Activated CD4-positive, alpha-beta T cell treated with anti-CD3 and anti-CD28 coated beads, Interleukin-2, amount 10 ng/mL, durations not matched to agents 24 days and 14 days (primary cell): ENCODE measurements at places on chromosomes 6 and 20.

- no peak for DNase-seq
- H3K27ac ChIP-seq = no peak overlapping the region
- peaks cover 12% of the 10 kb centered on the region for H3K27me3 ChIP-seq
- peaks cover 2% of the 10 kb centered on the region for H3K4me1 ChIP-seq
- H3K4me3 ChIP-seq = no peak overlapping the region
These were observed 261.4 kb upstream of the JARID2 start for GRCh38 chr6:14984519-14984853.

DNA sequence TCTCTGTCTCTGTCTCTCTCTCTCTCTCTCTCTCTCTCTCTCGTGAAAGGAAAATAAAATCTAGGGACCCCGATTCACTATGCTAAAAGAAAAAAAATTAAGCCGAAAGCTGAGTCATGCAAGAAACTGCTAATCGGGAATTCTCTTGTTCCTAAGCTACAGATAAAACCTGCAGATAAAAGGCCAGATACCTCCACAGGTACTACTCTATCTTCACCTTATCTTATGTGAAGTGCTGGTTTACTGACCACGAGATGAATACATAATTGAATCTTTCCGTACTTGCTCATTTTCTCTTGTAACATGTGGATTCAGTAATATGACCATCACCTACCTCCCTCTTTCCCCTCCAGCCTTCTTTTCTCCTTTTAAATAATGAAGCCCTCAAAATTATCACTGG is 120.5 kb downstream of the RFX6 start:
- no peak overlapping the region for H3K27ac ChIP-seq
- no peak for DNase-seq
- no peaks in the 10 kb centered on the region for H3K27me3 ChIP-seq
- no peaks in the 10 kb centered on the region for H3K4me1 ChIP-seq
- H3K4me3 ChIP-seq = no peak overlapping the region

DNA sequence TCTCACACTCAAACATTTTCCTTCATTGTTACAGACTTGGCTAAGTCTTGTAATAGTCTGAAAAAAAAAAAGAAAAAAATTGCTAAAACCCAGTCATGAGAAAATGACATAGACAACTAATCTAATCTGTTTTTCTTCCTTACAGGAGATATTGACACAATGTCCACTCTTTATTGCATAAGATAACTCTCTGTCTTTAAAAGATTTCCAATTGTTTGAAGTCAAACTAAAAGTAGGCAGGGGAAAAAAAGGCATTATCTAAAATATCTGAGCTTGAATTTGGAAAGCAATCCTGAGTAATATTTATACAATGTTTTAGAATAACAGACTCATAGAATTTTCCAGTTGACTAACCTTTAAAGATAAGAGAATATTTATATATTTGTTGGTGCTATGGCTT is 233.0 kb upstream of the CEP162 start:
- no peak for DNase-seq
- no peaks in the 10 kb centered on the region for H3K4me1 ChIP-seq
- H3K36me3 ChIP-seq = no peaks in the 10 kb centered on the region
- no peak overlapping the region for H3K27ac ChIP-seq
- H3K4me3 ChIP-seq = no peak overlapping the region
- no peaks in the 10 kb centered on the region for H3K27me3 ChIP-seq

- no peaks in the 10 kb centered on the region for H3K36me3 ChIP-seq
- H3K27ac ChIP-seq = no peak overlapping the region
- no peak for DNase-seq
These were observed 66.8 kb upstream of the BTBD3 start for GRCh38 chr20:11850901-11851300.

DNA sequence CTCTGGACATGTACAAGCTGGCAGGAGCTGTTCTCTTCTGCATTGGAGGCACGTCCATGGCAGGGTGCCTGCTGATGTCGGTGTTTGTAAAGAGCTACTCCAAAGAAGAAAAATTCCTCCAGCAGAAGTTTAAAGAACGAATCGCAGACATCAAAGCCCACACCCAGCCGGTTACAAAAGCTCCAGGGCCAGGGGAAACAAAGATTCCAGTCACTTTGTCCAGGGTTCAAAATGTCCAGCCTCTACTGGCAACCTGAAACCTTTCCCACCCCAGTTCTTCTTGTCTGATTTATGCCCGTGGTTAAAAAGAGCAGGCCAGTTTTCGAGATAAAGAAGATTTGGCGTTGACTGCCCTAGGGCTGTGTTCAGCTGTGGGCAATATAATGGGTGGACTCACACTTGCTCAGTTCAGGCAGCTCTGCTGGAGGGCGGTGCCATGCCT is 19.7 kb downstream of the NRSN1 start:
- no peaks in the 10 kb centered on the region for H3K36me3 ChIP-seq
- DNase-seq = no peak
- no peak overlapping the region for H3K4me3 ChIP-seq
- H3K27me3 ChIP-seq = no peaks in the 10 kb centered on the region
- H3K4me1 ChIP-seq = no peaks in the 10 kb centered on the region
- no peak overlapping the region for H3K27ac ChIP-seq

- no peak overlapping the region for H3K4me3 ChIP-seq
- no peaks in the 10 kb centered on the region for H3K36me3 ChIP-seq
- H3K4me1 ChIP-seq = no peaks in the 10 kb centered on the region
These were observed 891.4 kb downstream of the TFAP2A start for GRCh38 chr6:9523462-9523861.

DNA sequence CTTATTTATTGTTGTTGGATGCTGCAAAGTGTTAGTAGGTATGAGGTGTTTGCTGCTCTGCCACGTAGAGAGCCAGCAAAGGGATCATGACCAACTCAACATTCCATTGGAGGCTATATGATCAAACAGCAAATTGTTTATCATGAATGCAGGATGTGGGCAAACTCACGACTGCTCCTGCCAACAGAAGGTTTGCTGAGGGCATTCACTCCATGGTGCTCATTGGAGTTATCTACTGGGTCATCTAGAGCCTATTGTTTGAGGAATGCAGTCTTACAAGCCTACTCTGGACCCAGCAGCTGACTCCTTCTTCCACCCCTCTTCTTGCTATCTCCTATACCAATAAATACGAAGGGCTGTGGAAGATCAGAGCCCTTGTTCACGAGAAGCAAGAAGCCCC is 12.1 kb downstream of the MICB start:
- no peak for DNase-seq
- H3K27me3 ChIP-seq = no peaks in the 10 kb centered on the region
- peaks cover 6% of the 10 kb centered on the region for H3K4me1 ChIP-seq
- H3K27ac ChIP-seq = no peak overlapping the region
